NCI-H1105 (cell line): ENCODE measurements at places on chromosomes 7 and 10.

- no peak for DNase-seq
These were observed 76.2 kb downstream of the KLF6 start for GRCh38 chr10:3708852-3709251.

- no peak for DNase-seq
These were observed 69.0 kb upstream of the SAMD8 start for GRCh38 chr10:75042292-75042974.

DNA sequence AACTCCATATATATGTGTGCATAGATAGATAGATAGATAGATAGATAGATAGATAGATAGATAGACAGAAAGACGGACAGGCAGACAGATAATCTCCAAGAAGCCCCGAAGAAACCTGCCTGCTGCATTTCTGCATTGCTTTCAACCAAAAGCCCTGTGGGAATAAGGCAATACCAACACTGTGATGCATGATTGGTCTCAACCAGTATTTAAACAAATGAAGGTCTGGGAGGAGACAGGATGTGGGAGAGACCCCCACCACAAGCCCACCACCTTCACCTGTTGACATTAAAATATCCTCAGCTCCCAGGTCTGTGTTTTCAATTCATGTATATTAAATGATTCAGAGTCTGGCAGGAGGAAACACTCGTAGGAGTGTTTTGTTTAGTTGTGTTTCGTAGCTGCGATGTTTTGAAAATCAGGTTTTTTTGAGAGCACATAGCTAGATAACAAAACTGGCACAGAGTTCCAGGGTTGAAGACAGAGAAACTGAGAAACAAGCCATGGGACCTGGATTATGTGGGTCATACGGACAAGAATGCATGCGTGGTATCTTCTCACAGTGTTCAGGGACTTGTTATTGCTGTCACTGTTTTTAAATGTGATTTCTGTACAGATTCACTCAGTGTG is 200.7 kb upstream of the AHR start:
- DNase-seq, result no peak

DNA sequence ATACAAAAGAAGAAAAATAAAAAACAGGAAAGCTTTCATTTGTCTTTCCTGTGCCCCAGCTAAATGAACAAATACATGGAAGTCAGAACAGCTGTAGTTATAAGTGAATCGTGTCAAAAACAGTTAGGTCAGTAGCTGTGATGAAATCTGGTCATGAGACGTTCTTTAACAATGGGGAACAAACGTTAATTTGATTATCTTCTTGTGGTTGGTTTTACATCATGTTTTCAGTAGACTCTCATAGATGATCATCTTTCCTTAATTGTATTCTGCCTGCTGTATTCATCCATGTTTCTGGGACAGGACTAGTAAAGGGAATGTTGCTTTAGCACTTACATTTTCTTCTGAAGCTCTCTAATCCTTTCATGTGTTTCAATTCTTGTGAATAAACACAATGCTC is 97.0 kb downstream of the PCLO start:
- DNase-seq, result no peak

- no peak for DNase-seq
These were observed 178.1 kb downstream of the ADAM12 start for GRCh38 chr10:126210051-126210651.

GRCh38 chr7:54166419-54166818 is 375.8 kb upstream of the VSTM2A start:
- DNase-seq, result no peak

DNA sequence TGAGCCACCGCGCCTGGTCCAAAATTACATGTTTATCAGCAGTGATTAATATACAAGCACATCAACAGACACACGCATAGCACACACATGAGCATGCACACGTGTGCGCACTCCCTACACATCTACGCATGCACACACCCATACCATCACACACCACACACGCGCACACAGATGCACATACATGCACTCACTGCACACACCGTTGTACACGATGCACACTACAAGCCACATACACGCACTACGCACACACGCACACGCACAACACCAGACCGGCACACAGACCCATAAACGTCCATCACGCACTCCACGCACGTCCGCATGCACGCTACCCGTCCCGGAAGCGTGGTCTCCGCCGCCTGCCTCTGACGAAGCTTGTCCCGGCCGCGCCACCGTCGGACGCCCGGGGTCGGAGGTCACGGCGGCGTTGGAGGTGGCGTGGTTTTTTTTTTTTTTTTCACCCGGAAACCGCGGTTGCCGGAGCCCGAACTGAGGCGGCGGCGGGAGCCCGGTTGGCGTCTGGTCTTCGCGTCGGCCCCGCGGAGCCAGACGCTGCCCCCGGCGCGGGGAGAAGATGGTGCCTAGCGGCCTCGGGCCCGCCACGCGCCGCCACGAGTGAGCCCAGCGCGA is at the start of gene TMEM248:
Gene TMEM248 (plus strand): TSS at position 457 of the 627 bp plus-strand sequence. CDS start 20,641 bp downstream, outside the sequence.
- DNase-seq, result peak; percentile 80

- no peak for DNase-seq
These were observed 31.3 kb downstream of the FAM204A start for GRCh38 chr10:118310822-118311221.

DNA sequence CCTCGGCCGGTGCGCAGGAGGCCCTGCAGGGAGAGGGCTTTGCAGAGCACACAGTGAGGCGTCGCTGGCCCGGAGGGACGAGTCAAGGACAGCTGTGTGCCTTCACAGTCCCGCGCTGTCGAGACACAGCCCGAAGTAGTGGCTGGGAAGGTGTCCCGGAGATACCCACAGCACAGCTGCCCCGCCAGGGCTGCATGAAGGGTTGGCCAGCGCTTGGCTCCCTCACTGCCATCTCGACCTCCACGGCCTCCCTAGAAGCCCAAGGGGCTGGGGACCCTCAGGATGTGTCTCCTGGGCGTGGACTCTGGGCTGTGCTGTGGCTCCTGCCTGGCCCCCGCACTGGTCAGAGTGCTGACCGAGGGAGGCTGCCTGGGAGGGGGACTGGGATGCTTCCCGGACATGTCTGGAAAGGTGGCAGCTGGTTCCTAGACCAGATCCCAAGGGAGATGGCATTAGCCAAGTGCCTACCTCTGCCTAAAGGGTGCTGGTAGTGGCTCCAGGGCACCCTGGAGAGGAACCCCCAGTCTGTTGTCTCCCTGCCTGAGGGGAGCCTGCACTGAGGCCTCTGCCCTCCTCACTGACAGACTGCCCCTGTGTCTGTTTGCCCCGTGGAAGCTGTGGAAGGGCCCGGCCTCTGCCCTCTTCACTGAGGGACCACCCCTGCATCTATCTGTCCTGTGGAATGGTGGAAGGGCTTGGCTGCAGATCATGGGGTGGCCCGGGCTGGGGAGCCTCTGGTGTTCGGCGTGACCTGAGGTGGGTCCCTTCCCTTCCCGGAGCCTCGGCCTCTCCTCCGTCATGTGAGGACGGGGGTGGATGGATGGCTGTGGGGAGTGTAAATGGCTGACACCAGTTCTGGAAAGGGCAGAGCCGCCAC is 5.8 kb downstream of the ELFN1 start:
- no peak for DNase-seq

GRCh38 chr7:22066522-22066921 is 120.8 kb upstream of the CDCA7L start:
- no peak for DNase-seq

GRCh38 chr10:102322914-102323313 is 72.6 kb upstream of the NFKB2 start:
- DNase-seq, result no peak

DNA sequence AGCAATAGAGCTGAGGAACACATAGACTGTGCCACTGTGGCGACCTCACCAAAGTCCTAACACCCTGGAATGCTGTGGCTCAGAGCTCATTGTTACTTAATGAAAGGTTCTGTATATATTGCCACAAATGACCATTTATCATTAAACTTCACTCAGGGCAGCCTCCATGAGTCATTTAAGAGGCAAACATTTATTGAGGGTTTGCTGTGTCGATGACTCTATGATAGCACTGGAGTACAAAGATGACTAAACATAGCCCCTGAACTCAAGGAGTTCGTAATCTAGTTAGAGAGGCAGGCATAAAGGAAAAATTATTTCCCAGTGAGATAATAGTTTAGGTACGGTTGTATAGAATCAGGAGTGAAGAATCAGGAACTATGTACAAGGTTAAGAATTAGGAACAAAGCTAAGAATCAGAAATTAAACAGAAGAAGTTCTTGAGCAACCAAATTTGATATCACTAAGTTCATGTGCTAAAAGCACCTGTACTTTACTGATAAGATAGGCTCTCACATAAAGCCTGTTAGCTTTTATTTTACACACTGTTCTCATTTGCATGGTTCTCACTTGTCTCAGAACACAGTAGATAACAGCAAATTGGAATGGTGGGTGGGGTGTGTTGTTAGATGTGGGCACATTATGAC is 7.9 kb downstream of the ENTPD7 start:
- DNase-seq, result no peak

DNA sequence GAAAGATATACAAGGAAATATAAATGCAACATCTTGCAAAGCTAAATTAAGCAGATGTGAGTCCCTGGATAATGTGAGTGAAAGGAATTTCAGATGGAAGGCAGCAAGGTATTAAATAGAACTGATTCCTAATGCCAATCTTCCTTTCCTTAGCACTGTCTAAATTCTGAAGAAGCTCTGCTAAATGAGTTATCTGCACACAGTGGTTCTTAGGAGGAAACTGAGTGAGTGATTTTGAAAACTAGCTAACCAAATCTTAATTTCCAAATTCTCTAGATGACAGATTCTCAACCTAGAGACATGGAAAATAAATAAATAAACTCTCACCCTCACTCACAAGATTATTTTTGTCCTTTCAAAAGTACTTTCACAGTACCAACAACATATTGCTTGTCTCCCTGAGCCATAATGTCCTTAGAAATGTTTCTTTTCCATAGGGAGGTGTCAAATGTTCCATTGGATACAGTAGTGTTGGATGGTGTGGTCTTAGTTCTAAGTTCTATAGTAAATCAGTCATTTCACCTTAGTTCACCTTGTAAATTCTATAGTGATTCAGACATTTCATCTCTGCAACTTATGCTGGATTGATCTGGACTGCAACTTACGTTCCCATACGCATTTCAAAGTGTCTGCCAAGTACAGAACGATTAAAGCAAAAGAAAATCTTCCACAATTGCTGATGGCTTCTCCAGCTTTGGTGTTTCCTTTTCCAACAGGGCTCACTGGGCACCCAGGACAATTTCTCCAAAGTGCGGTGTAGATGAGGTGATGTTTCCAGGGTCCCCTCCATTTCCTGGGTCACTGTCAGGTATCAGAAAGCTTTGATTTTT is 145.4 kb upstream of the FAM171A1 start:
- no peak for DNase-seq
